ENCODE measurements at places on chromosomes 13 and 19.

GRCh38 chr19:54201980-54202379 is 1.3 kb downstream of the RPS9 start:
- DNase-seq: no peak

- DNase-seq: peak; percentile 79
Measured at GRCh38 chr19:13053761-13054625, 48.7 kb downstream of the LYL1 start.

- DNase-seq: no peak
Measured at GRCh38 chr19:54029930-54030490, 33.7 kb downstream of the VSTM1 start.

DNA sequence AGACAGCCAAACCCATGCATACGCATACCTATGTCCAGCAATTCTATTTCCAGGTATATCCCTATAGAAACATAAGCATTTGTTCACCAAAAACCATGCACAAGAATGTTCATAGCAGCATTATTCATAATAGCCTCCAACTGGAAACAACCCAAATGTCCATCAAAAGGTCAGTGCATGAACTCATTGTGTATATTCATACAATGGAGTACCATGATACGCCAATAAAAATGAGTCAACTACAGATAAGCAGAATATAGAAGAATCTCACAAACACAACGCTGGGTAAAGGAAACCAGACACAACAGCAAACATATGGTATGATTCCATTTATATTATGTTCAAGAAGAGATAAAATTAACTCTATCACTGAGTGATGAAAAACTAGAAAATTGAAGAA is 23.8 kb downstream of the DEDD2 start:
- no peak for DNase-seq

GRCh38 chr19:38831142-38831605 is 420 bp downstream of the ECH1 start:
- peak; percentile 43 for DNase-seq

All from hindlimb muscle (tissue), 1 donor.